ENCODE measurements at places on chromosomes 1 and 21. TPM values are rescaled to one million over a fixed set of nuclear protein-coding genes. Genes with fewer than 3 reads are reported as not detected.
A peak's percentile ranks its signal among the peaks of the same experiment; 100 is the strongest.

GPR52 gene
- 0.89 TPM for total RNA-seq

NKAIN1 gene
- 1.3 TPM for total RNA-seq

RNF186 gene
- total RNA-seq = not detected

C4BPA gene
- 0.09 TPM for total RNA-seq

PKLR gene
- total RNA-seq = 0.04 TPM

KIF14 gene
- total RNA-seq = 3.1 TPM

OR2T11 gene
- total RNA-seq = not detected

GRCh38 chr1:181077576-181078242 is 10.8 kb upstream of the IER5 start:
- DNase-seq = no peak

DNA sequence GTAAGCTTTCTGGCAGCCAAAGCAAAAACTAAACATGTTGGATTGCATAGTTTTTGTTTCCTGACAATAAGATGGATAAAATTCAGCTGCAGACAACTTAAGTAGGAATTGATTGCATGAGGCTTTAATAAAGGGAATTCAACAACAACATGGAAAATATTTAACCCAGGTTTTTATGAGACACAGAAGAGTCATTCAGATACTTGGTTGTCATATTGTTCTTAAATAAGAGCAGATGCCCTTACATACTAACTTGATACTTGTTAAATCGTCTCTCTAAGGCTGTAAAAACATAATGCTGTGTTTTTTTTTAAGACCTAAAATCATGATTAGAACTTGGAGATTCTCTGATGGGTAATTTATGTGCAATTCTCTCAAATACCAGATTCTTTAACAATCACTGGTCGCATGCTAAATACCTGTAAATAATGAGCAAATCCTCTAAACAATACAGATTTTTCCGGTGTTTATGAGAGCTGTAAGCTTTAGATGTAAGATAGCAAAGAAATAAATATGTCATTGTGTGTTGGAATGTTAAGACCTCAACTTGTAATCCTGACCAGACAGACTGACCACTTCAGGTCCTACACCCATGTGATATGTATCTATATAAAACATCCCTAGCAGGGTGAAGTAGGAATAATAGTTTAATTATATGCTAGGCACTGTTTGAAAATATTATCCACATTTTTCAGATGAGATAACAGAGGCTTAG is 37.8 kb upstream of the CD34 start:
- DNase-seq = peak; percentile 81

GRCh38 chr1:46187106-46187869 is 10.9 kb downstream of the POMGNT1 start:
- DNase-seq = no peak

- no peak for DNase-seq
Measured at GRCh38 chr21:45578811-45579381, 36.7 kb upstream of the SLC19A1 start.

GRCh38 chr1:55600242-55600641 is 385.1 kb upstream of the USP24 start:
- peak; percentile 81 for DNase-seq

- no peak for DNase-seq
Measured at GRCh38 chr1:202075389-202075788, 47.3 kb upstream of the GPR37L1 start.

- DNase-seq = no peak
Measured at GRCh38 chr1:94859174-94859573, 39.0 kb downstream of the SLC44A3 start.

DNA sequence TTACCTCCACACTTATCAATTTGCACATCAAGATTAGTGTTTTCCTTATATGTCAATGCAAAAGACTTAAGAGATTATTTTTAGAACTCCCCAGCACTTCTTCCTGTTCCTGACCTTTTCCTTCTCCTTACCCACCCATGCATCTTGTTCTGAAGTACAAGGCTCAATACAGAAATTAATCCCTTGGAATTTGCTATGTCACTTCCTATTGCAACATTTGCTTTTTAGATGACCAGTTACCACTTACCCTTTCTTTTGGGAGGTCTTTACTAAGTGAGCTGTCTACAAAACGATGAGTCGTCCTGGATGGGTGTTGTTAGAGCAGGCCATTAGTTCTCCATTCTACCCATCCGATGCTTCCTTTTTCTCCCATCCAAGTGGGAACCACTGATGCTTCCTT is 221.2 kb downstream of the FMN2 start:
- no peak for DNase-seq

GRCh38 chr1:58454807-58455206 is 91.7 kb downstream of the OMA1 start:
- peak; percentile 33 for DNase-seq

GRCh38 chr1:63274979-63275378 is 47.4 kb upstream of the FOXD3 start:
- DNase-seq = no peak

GRCh38 chr1:243884603-243885002 is 34.6 kb upstream of the AKT3 start:
- DNase-seq = no peak

- DNase-seq = peak; percentile 37
Measured at GRCh38 chr1:93874025-93874651, 4.9 kb downstream of the DNTTIP2 start.

GRCh38 chr1:213337025-213337678 is 286.1 kb downstream of the RPS6KC1 start:
- DNase-seq = no peak

- peak; percentile 78 for DNase-seq
Measured at GRCh38 chr1:66676613-66677298, 75.5 kb upstream of the DYNLT5 start.

DNA sequence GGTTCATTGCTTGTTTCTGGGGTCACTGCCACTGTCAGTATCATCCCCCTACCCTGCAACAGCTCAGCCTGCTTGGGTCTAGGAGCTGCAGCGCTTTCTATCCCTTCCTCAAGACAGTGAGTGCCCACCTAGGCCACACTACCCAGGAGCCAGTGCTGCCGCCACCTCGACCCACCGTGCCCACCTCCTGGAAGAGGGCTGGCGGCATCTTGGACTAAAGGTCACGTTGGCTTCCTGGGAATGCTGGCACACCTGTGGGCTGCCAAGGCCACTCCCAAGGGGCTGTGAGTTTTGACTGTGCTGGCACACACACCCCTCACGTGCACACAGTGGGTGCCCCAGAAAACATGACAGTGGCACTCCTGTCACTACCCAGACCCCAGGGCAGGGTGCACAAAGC is 22.1 kb downstream of the CRYAA start:
- DNase-seq = no peak

DNA sequence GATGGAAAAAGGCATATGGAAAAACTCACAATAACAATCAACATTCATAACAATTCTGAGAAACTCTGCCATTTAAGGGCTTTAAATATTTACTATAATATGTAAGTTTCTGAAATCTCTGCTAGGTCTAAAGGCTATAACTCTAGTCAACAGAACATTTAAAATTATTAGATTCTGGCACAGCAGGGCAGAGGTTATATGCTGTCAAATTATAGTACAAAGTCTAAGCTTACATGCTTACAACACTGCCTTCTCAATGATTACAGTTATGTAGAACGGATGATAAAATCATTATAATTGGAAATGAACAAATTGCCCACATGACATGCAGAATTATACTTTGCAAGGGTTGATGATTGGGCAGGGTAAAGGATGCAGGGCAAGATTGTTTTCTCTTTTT is 97.7 kb downstream of the PIGK start:
- DNase-seq = no peak

DNA sequence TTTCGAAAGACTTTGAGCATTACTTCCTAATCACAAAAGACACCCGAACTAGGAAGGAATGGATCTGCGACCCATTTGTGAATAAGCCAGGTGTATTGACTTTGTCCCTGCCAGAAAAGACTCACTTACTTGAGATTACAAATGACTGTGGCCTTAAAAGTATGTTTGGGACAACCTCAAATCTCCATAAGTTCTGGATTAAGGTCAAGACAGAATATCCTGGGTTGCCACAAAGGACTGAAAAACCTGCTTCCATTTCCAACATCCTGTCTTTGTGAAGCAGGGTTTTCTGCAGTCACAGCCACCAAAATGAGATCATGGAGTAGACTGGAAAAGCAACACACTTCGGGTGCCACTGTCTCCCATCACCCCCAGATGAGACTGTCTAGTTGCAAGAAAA is 537.4 kb upstream of the ZRANB2 start:
- peak; percentile 76 for DNase-seq

- DNase-seq = no peak
Measured at GRCh38 chr1:111045033-111045722, 81.5 kb upstream of the LRIF1 start.

- DNase-seq = peak; percentile 41
Measured at GRCh38 chr1:1187938-1188337, 14.3 kb downstream of the TTLL10 start.

DNA sequence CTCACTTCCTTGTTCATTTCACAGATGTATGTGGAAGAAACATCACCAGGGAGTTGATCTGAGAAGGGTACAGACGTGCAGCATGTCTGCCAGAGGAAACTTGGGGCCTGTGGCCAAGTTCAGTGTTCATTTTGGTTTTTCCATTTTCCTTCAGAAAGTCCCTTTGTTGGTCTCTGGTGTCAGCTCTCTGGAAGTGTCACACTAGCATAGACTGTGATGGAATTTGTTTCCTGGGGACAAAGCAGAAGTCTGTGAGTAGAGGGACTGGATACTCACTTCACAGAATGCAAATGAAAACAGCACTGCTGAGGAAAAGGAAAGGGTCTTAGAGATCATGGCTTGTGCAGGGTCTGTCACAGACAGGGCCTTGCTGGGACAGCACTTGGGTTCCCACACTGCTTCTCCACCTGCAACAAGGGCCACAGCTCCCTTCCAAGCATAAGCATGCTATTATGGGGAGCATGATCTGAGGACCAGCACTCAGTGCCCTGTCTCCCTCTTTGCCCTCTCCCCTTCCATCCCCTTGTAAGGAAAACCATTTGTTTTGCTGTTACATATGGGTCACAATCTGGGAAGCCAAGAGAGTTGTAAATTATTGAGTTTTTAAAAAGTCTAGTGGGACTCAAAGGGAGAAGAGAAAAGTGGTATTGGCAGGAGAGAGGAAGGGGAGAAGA is 31.4 kb upstream of the CD84 start:
- DNase-seq = peak; percentile 31

- DNase-seq = no peak
Measured at GRCh38 chr21:32587651-32588050, 2.3 kb upstream of the TCP10L start.

DNA sequence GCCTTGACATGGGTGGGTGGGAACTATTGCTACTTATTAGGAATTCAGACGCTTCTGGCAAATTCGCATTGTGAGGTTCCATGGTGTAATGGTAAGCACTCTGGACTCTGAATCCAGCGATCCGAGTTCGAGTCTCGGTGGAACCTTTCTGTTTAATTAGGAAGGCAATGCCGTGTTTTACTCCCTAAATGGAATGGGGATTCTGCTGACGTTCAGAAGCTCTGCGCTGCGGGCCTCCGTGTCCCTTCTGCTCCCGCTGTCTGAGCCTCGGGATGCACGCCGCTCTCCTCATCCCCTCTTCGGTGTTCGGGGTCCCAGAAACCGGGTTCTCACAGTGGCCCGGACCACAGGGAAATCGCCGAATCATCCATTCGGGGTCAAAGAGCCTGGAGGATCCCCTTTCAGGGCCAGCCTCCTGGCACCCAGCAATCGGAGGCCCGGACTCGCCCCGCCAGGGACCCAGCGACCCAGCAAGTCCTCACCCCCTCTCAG is 280.3 kb downstream of the FAM72C start:
- DNase-seq = no peak

DNA sequence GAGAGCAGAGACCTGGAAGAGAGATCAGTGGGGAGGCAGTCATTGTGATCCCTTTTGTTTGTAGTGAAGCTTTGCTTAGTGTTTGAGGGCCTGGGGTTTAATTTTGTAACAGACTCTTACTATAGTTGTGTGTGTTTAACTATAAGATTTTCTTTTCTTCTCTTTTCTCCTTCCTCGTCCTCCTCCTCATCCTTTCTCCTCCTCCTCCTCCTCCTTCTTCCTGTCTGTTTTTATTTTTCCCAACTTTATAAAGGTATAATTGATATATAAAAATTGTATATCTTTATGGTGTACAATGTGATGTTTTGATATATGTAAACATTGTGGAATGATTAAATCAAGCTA is 71.2 kb upstream of the MACF1 start:
- no peak for DNase-seq

GRCh38 chr1:155113450-155113980 is 14.2 kb upstream of the EFNA1 start:
- no peak for DNase-seq

- peak; percentile 90 for DNase-seq
Measured at GRCh38 chr1:103075316-103076000, 32.9 kb downstream of the COL11A1 start.

DNA sequence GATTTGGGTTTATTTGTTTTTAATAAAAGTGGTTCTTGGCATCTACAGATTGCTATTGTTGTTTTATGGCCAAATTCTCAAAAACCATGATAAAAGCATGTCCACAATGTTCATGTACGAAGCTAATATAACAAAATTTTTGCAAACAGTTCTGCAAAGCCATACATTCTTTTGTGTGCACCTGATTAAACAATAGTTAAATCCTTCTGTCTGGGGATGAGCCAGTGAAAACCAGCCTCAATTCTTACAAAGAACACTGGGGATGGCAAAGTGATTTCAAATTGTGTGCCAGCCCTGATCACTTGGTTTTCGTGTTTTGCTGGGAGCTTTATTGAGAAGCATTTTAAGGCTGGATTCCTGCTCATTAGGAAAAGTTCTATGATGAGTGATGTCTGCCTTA is 149.1 kb upstream of the MAGI3 start:
- DNase-seq = no peak

GRCh38 chr1:247740721-247741120 is 2.3 kb downstream of the OR14K1 start:
- DNase-seq = no peak

DNA sequence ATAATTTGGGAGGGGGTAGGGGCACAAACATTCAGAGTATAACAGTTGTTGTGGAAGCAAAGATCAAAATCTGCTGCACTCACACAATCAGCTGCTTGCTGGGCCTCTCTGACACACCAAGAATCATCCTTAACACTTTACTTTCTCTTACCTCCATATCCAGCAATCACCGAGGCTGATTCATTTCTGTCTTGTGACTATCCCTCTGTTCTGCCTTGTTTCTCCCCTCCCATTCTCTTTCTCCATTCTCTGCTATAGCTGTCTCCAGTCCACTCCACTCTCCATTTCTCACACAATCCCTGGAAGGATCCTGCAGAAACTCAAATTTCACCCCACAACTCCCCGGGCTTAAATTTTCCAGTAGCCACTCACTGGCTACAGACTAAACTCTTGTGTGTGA is 91.8 kb upstream of the NGF start:
- DNase-seq = no peak

GRCh38 chr1:12617901-12618660 is at the start of gene DHRS3:
Gene DHRS3 (minus strand): TSS chr1:12618210. CDS start chr1:12617348, 862 bp downstream.
- DNase-seq = peak; percentile 96

GRCh38 chr1:10639011-10639774 is 157.3 kb downstream of the CASZ1 start:
- peak; percentile 46 for DNase-seq

GRCh38 chr1:2833454-2834145 is 32.1 kb upstream of the TTC34 start:
- no peak for DNase-seq
